AML-193 (cell line): ENCODE measurements at places on chromosomes 2 and 18.

DNA sequence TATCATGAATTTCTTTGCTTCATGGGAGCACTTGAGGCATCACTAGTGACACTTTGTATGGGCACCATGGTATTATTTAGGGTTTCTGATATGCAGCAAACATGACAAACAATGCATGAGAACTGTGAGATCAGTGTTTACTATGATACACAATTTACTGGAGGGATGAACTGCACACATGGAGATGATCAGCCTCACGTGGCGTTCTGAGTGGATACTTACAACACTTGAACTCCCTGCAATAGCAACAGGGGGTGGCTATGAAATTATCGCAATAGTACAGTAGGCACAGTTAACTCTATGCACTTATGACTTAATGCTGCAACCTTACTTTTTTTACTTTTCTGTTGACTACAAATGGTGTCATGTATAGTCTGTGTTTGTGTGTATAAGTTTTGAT, 18.5 kb upstream of the UGT1A8 start:
- no peak for DNase-seq

DNA sequence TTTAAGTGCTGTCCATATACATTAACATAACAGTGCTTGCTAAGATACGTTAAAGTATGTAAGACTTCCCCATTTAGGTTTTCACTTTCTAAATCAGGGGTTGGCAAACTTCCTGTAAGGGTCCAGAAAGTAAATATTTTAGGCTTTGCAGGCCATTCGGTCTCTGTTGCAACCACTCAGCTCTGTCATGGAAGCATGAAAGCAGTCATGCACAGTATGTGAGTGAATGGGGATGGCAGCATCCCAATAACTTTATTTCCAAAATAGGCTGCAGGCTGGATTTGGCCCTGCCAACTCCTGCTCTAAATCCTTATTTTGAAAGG, 128.7 kb downstream of the PLA2R1 start:
- peak; percentile 80 for DNase-seq

DNA sequence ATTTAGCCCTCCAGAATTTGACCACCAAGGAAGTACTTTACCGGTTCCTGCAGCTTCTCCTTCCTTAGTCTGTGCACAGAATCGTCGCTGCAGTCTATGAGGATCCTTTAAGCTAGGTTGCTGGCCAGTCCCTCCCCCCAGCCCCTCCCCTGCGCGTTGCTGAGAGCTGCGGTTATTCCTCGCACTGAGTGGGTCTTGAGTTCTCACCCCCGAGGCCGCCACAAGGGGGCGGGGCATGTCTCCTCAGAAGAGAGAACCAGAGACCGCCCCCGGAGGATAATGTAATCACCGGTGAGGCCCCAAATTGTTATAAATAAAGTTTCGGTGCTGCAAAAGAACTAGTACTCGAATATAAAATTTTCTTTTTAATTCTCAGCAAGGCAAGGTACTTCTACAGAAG, 1184.9 kb upstream of the CDH2 start:
- no peak for DNase-seq

DNA sequence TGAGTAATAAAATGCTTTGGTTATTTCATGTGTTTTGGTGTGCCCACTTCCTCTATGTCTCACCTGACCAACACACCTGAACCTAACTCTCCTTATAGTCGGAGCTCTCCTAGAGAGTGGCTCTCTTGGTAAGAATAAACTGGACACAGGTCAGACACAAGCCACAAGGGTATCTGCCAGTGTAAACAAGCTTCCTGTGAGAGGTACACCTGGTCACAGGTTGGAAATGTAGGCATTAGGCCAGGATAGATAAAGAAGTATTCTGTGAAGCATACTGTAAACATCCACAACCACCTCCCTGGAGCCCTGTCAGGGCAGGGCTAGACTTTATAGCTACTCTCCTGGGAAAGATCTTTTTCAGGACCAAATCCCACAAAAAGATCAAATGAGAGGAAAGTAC, 69.4 kb downstream of the ZDBF2 start:
- no peak for DNase-seq

DNA sequence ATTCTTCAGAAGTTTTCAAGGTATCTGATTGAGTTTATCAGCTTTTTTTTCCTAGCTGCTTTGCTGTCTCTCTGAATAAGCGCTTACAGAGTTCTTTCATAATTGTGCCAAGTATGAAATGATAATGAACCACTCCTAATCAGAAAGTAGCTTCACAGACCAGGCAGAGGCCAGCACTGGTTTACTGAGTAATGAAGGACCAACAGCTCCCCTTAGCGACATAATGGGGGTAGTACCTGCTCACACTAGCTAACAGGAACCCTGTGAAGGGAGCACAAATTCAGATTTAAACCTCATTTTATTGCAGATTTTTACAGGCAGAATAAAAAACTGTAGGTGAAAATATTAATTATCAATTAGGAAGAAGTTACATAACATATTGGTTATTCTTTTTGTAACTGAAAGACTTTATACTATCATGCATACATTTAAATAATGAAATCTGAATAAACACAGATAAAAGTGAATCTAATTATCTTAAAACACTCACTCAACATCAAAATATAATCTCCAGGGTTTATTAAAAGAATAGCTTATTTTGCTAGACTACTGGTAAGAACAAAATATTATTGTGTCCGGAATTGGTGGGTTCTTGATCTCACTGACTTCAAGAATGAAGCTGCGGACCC, 53.7 kb upstream of the LRRC30 start:
- peak; percentile 29 for DNase-seq

GRCh38 chr2:68726608-68727367, 7.8 kb upstream of the ARHGAP25 start:
- peak; percentile 76 for DNase-seq

- DNase-seq: no peak
Measured at GRCh38 chr2:226691255-226691654, 108.4 kb downstream of the IRS1 start.

DNA sequence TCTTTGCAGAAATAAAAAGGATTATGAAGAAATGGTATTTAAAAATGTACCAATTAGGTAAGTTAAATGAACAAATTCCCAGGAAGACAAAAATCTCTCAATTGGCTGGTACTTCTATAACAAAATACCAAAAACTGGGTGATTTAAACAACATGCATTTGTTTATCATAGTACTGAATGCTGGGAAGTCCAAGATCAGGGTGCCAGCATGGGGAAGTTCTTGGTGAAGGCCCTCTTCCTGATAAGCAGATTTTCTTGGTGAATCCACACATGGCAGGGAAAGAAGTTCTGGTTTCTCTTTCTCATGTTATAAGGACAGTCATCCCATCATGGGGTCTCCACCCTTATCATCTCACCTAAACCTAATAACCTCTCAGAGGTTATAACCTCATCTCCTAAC, 271.6 kb upstream of the SETBP1 start:
- no peak for DNase-seq

DNA sequence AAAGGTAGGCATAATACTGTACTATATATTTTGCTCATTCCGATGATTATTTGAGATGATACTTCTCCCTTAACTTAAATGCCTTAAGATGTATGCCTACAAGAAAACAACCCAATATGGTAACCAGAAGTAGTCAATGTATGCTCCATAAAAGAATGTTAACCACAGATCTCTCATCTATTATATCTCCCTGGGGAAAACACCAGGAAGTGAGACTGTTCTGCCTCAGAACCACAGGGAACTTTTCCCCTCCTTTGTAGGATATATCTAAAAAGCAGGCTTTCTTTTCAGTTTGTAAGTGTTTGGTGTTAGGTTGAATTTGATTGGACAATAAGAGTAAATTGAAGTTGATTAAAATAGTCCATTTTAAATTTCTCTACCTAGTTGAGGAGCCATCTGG, 1160.5 kb upstream of the NXPH2 start:
- DNase-seq: no peak

DNA sequence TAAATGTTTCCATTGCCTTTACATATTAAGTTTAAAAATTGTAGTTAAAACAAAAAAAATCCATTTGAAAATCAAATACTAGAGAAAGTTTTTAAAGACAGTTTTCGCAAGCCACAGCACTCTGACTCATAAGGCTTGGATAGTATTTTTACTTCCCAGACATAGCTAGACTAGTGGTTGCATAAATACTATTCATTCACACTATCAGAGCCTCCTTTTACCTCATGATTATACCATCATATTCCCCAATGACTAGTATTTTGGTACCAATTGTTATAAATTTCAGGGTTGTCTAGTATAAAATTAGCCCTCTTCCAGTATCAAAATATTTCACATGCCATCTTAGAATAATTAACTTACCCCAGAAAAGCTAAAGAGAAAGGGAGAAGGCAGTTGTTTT, 393.5 kb downstream of the ERBB4 start:
- DNase-seq: peak; percentile 10

- no peak for DNase-seq
Measured at GRCh38 chr2:175884697-175885393, 117.2 kb downstream of the LNPK start.

GRCh38 chr2:231201475-231201814, 3.0 kb downstream of the ARMC9 start:
- DNase-seq: no peak

- no peak for DNase-seq
Measured at GRCh38 chr2:167487728-167488127, 599.4 kb downstream of the XIRP2 start.

- DNase-seq: no peak
Measured at GRCh38 chr2:121633463-121633862, 15.8 kb downstream of the CLASP1 start.

- DNase-seq: no peak
Measured at GRCh38 chr18:5543036-5543680, 639 bp downstream of the EPB41L3 start.

DNA sequence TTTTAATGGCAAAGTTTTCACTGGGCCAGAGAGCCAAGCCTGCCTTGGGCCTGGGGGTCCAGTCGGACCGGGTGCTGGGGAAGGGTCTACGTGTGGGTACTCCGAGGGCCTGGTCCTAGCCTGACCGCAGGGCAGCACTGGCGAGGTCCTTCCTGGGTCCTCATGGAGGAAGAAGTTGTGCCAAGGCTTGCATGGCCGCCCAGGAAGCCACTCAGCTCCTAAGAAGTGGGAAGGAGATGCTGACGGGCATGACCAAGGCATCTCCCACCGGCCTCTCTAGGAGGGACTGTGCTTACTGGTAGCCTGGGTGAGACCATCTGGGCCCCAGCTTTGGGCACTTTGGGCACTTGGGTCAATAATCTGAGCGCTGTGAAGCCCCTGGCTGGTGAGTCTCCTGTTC, 22.6 kb downstream of the CIB4 start:
- DNase-seq: no peak

DNA sequence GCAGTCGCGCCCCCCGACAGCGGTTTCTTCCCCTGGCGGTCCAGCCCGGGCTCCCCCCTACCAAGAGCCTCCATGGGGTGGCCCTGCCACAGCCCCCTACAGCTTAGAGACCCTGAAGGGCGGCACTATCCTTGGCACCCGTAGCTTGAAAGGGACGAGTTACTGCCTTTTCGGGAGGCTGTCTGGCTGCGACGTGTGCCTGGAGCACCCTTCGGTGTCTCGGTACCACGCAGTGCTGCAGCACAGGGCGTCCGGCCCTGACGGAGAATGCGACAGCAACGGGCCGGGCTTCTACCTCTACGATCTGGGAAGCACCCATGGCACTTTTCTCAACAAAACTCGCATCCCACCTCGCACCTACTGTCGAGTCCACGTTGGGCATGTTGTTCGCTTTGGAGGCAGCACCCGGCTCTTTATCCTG, 475 bp downstream of the SLC4A1AP start:
- DNase-seq: no peak

GRCh38 chr2:166060191-166060590, 67.6 kb downstream of the SCN1A start:
- no peak for DNase-seq

DNA sequence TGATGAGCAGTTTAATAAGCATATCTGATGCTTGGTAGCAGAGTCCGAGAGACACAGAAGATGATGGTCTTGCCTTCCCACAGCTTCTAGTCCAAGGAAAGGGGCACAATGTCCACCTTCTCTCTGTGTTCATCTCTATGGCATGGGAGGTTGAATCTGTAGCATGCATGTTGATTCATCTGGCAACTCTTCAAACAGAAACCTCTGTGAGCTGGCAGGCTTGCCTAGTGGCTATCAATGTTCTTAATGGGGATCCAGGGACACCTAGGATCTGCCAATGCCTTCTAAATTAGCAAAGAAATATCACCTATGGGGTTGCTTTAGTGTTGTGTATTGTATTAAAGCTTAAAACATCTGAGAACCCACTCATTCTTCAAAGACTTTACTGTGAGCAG, 170.8 kb downstream of the INO80D start:
- DNase-seq: no peak

DNA sequence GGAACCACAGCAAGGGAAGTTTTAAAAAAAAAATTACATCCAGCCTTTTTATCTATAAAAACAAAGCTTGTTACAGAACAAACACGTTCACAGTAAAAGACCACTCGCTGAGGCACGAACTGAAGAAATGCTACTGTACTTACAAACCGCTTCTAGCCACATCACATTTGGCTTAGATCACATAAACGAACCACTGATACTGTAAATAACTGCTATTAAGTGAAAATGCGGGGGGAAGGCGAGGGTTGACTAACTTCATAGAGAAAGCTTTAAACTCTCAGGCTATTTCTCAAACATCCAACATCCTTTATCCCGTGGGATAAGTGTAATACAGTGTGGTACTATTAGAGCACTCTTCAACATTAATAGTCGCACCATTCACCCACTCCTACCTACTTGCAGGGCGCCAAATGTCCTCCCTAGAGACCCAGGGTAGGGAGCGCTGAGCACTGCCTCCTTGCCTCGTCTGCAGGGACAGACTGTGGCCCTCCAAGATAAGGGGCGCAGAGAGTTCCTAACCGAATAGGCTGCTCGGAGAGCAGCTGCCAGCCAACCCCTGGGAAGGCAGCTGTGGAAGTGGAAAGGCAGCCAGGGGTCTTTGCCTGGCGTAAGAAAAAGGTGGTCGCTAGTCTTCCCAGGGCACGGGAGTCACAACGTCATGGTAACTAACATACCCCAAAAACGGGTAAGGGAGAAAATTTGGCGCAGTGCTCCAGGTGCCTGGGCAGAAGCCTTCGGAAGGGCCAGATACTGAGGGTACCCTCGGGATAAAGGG, 854 bp downstream of the GPR155 start:
- DNase-seq: no peak

DNA sequence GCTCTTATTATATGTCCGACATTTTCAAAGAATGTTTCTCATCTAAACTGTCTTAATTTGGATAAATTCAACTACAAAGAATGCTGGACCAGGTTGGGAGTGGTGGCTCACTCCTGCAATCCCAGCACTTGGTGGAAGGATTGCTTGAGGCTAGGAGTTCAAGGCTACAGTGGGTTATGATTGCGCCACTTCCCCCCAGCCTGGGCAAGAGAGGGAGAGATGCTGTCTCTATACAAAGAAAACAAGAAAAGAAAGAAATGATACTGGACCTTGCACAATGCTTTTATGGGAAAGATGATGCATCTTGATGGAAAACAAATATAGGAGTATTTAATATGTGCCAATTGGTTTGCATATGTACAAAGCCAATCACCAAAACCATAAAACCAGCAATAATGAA, 296.7 kb downstream of the LPIN1 start:
- DNase-seq: no peak

GRCh38 chr18:21064347-21064746, 47.3 kb downstream of the ROCK1 start:
- DNase-seq: no peak

- no peak for DNase-seq
Measured at GRCh38 chr2:56297671-56298070, 113.9 kb downstream of the CCDC85A start.
